ENCODE measurements at places on chromosomes 6 and 20. TPM values are rescaled to one million over a fixed set of nuclear protein-coding genes. Genes with fewer than 3 reads are reported as not detected.
A peak's percentile ranks its signal among the peaks of the same experiment; 100 is the strongest.

The XKR7 gene
- total RNA-seq: not detected

DNA sequence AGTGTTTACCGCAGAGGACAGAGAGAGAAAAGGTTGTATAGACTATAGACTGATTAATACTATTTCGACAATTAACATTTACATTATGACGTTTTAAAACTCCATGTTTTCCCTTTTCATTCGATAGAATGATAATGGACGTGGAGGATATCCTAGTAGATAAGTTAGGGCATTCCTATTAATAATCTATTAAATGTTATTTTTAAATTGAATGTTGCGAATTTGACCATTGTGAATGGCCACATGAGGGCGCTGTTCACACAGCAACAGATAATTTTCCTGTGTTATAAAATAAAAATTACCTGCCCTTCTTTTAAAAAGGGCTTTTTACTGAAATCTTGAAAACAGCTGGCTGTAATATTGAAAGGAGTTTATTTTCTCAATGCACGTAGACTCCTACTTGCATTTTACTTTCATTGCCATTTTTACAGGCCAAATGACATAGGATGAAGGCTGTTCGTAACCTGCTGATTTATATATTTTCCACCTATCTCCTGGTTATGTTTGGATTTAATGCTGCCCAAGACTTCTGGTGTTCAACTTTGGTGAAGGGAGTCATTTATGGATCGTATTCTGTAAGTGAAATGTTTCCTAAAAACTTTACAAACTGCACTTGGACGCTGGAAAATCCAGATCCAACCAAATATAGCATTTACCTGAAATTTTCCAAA lies 3.3 kb downstream of the ADGRB3 start:
- peak; percentile 48 for DNase-seq

- DNase-seq: no peak
These were observed 160.0 kb upstream of the RALGAPA2 start for GRCh38 chr20:20872428-20872827.

DNA sequence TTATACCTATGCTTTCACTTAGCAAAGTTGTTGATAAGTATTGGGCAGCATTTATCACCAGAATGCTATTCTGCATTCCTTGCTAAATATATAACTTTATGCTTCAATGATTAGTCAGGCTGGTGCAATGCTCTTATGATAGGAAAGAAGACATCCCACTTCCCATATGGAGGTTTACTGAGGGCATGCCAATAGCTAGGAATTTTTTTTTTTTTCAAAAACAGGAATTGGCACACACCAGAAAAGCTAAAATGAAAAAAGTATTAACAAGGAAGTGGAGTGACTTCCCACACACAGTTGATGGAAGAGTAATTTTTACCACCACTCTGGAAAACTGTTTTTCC lies 90.8 kb downstream of the FRK start:
- no peak for DNase-seq

All from activated CD8-positive, alpha-beta T cell treated with anti-CD3 and anti-CD28 coated beads for 36 hours (primary cell).